ENCODE measurements at places on chromosomes 4 and X.

DNA sequence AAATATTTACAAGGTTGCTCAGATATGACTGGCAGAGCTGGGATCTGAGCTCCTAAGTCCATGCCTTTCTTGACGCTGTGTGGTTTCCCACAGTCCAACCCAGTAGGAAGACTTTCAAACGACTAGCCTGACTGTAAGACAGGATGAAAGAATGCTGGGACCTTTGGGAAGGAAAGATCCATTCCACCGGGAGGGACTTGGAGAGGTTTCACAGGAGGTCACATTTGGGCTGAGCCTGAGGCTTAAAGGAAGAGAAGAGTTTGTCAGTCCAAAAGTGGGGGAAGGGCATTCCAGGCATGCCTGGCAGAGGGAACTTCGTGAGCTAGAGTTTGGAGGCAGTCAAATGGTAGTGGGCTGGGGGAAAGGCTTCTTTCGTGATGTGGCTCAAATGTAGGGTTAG lies 1.5 kb downstream of the STARD8 start:
- DNase-seq: no peak

GRCh38 chrX:51608126-51608525 lies 10.6 kb downstream of the CENPVL3 start:
- no peak for DNase-seq

GRCh38 chr4:174538123-174538875 lies 16.0 kb upstream of the HPGD start:
- peak; percentile 25 for DNase-seq

GRCh38 chrX:31340587-31340986 lies 268.7 kb upstream of the FTHL17 start:
- DNase-seq: no peak

DNA sequence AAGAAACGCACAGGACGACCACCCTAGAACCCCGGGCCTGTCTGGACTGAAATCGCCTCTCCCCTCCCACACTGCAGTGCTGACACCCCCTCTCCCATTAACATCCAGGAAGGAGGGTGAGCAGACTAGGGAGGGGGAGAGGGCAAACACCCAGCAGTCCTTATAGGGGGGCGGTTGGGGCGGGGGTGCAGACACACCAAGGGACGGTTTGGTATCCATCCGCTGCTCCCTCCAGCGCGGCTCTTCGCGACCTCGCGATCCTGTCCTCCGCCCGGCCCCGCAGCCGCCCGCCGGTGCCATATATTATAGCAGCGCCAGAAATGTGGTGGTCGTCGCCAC lies 411 bp upstream of the GPRASP1 start:
- peak; percentile 41 for DNase-seq

GRCh38 chr4:186780291-186781031 lies 56.8 kb upstream of the FAT1 start:
- DNase-seq: no peak

GRCh38 chr4:1767770-1768366 lies 25.2 kb upstream of the FGFR3 start:
- peak; percentile 47 for DNase-seq

DNA sequence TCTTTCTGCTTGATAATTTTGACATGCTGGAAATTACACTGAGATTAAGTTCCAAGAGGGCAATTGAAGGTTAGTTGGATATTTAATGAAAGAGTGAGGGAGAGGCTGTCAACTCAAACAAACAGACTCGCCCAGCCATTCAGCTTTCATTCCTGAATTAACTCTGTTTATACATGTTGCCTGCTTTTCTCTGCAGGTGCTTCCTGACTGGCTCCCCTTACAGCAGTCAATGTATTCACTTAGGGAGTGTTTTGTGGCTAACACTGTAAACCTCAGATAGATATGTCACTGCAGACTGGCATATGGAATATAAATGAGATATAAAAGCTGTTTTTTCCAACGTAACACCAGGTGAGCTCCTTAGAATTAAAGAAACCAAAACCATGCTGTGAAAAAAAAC lies 28.7 kb downstream of the TMPRSS11A start:
- no peak for DNase-seq

DNA sequence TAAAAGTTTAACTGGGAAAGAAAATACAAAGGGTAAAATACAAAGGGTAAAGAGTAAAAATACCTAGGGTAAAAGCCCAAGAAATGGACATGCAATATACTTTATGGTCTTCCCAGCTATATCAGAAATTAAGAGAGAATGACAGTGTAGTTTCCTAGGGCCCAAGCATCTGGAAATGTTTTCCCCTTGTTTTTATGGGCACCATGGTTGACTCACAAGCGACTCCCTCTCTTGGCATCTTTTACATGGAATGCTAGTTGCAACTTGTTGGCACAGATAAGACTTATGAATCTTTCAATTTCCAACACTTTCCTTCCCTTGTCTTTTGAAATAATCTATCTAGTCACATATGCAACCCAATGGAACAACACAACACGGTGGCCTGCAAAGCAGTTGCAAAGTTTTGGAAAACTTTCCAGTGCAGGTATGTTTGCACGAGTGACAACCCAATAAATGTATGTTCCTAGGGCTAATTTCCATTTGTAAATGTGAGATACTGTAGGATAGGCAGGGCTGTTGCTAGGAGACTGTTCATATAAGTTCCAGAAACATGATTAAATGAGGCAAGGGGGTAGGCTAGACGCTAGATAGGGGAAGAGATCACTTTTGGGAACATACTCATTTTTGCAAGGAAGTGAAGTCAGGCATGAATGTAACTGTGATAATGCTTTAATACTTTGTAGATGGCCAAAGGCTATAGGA lies 36.4 kb upstream of the CWH43 start:
- no peak for DNase-seq

GRCh38 chr4:167136270-167136669 lies 98.0 kb downstream of the SPOCK3 start:
- DNase-seq: no peak

- no peak for DNase-seq
Observed at GRCh38 chr4:187547316-187547715, 448.3 kb upstream of the ZFP42 start.

DNA sequence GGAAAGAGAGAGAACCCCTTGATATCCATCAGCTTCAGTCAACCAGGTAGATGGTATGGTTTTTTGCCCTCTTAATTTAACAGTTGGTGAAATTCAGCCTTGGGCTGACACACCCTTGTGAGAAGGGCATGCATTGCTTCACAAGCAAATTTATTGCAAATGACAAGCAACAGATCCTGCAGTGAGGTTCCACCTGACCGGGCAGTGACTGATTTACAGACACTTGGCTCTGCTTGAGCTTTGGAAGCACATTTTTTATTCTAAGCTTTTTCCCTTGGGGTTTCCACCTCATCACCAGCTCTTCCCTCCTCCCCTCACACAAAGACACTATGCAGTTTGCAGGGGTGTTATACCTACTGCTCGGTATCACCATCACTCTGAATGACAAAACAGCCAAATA lies 28.3 kb upstream of the SERTM2 start:
- DNase-seq: no peak

DNA sequence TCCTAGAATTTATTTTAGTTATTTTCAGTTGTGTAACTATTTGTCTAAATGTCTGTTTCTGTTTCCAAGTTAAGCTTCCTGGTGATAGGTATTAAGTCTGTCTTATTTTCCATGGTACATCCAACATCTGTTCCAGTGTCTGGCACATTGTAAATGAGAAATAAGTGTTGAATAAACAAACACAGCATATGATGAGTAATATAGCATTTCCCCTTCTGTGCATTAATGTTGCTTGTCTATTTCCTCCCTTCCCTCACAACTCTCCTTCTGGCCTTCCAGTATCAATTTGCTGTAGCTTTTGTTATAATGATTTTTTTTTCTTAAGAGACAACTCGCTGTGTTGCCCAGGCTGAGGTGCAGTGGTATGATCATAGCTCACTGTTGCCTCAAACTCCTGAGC lies 36.1 kb downstream of the COPS4 start:
- DNase-seq: no peak

DNA sequence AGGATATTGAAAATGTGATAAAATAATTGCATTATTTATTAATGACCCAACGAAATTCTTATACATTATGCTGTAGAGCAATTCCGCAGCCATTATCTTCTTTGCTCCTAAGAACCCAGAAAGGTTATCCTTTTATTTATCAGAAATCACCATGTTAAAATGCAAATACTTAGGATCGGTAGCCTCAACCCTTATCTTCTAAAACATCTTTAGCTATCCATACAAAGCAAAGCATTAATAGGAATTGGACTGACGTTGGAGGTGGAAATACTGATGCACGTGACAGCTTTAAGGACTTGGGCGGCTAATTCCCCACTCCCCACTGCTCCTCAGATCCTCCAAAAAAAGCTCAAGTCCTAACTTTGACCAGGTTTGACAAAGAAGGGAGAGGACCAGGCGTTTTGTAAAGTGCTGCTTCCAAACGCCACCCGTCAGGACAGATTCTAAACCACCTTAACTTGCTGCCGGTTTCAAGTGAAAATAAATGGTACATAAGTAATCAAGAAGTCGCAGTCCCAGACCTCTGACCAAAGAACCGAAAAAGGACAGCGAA lies 539 bp upstream of the SPCS3 start:
- DNase-seq: no peak

DNA sequence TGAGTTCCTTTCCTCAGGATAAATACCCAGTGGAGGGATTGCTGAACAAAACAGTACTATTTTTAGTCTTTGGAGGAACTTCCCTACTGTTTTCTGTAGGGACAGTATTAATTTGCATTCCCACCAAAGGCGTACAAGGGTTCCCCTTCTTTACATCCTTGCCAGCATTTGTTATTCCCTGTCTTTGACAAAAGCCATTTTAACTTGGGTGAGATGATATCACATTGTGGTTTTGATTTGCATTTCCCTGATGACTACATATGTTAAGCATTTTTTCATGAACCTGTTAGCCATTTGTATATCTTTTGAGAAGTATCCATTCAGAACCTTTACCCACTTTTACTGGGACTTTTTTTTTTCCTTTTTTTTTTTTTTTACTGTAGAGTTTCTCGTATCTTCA lies 126.2 kb upstream of the ANXA10 start:
- DNase-seq: no peak

GRCh38 chrX:83984961-83985360 lies 124.0 kb downstream of the CYLC1 start:
- DNase-seq: no peak

DNA sequence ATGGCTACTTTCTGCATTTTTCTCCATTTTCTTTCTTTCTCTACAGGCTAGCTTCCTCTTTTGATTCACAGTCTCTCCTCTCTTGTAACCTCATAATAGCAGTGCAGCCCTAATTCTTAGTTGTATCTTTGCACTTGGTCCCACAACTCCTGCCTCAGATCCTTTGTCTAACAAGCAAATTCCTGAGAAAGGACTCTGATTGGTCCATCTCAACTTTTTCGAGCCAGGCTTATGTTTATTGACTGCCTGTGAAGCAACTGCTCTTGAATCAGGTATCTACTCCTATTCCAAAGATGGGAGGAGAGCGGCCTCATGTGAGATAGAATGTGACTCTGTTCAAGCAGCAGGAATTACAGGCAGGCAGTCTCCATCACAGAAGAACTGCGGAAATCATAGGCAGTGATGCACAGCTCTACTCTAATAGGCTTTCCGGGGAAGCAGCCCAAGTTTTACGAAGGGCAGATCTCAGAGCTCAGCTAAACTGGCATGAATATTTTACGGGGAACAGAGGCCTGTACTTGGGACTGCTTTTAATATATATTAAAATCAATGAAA lies 123.5 kb downstream of the GABRB1 start:
- DNase-seq: no peak

GRCh38 chrX:1658071-1658491 lies 43.2 kb downstream of the ASMT start:
- no peak for DNase-seq

GRCh38 chrX:133655275-133656265 lies 240.3 kb upstream of the GPC4 start:
- DNase-seq: no peak

DNA sequence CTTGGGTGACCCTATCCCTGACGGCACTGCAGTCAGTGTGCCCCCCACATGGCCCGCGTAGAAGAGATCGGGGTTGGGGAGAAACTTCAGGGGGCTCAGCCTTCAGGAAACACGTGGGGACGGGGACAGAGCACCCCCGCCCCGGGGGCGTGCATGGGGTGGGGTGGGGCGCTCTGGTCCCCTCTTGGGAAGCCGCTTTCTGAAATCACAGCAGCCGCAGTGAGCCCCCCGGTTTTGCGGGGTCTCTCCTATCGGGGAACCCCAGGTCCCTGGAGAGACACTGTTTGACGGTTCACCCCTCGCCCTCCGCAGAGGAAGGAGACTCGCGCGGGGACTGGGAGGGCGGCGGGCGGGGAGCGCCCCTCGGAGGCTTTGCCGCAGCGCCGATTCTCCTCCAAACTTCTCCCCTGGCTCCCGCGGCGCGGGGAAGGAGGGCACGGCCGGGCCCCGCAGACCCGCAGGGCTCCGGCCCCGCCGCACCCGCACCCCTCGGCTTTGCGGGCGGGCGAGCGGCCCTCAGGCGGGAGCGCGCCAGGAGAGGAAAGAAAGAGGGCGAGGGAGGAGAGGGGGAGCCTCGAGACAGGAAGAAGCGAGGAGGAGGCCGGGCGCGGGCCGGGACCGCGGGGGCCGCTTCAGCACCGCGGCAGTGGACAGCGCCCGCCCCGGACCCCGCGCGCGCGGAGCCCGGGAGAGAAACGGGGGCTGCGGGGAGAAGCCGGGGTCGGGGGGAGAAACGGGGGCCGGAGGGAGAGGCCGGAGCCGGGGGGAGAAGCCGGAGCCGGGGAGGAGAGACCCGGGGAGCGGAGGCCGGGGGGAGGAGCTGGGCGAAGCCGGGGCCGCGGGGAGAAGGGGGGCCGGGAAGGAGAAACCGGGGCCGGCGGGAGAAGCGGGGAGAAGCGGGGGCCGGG lies 612 bp downstream of the CPLX1 start:
- peak; percentile 23 for DNase-seq

GRCh38 chrX:123698979-123699520 lies 33.8 kb downstream of the THOC2 start:
- no peak for DNase-seq

GRCh38 chr4:22802876-22803275 lies 110.1 kb downstream of the GBA3 start:
- no peak for DNase-seq

GRCh38 chr4:89253311-89253710 lies 54.3 kb downstream of the GPRIN3 start:
- DNase-seq: no peak

- DNase-seq: no peak
Observed at GRCh38 chrX:545452-545885, 85.1 kb upstream of the SHOX start.

DNA sequence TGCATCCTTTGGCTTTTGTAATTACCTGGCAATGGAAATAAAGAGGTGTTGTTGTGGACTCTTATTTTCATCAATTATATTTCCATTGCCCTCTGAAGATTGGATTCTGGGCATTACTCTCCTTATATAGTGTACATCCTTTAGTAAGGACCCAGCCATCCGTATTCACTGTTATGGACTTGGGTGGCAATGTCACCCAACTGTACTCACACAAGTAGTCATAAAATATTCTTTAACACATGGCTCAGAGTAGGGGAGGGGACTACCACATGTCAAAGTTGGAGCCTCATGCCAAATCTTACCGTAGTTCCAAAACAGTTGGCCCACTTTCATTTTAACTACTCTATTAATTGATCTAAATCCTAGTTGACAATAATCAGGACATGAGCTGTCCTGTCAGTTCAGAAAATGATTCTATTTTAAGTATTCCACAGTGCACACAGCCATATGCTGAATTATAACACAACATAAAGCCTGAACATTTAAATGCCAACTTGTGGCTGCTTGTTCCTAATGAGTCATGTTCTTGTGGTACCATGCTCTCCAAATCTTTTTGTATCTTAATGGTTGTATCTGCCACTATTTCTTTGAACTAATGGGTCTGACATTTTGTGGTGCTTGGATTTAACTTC lies 4.9 kb downstream of the FRAS1 start:
- DNase-seq: no peak

- DNase-seq: peak; percentile 33
Observed at GRCh38 chr4:24582235-24582832, 2.0 kb downstream of the DHX15 start.

All from erythroblast (primary cell).